Activated T-helper 1 cell treated with Interleukin-2 at 50 U/mL for 16 hours (primary cell): ENCODE measurements at places on chromosomes 7 and 10.

DNA sequence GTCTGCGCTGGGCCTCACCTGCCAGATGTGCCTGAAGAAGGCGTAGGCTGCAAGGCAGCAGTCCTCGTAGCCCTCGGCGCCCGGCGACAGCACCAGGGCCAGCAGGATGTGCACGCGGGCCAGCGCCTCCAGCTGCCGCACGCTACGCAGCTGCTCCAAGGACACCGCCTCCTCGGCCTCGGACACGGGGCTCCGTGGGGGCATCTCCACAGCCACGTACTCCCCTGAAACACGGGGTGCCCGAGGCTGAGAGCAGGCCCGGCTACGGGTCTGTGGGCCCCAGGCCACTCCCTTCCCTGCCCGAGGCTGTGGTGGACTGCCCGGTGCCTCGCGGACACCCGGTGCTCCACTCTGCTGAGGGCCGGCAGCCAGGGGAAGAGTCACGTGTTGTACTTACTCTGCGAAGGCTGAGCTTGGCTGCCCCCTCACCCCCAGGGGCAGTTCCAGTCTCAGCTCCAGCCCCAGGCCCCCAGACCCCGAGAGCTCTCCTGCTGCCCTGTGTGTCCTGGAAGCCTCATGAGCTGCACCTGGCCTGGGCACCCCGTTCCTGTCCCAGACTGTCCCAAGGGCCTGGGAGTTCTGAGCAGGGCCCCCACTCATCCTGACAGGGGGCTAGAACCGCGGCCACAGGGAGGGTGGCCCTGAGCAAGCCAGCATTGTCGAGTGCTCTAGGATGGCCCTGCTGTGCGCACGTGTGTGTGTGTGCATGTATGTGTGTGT is 62.8 kb downstream of the CFAP46 start:
- DNase-seq: no peak

GRCh38 chr10:115918812-115919211 is 354.2 kb downstream of the GFRA1 start:
- DNase-seq: no peak

- DNase-seq: no peak
Measured at GRCh38 chr10:28479927-28480627, 52.8 kb upstream of the WAC start.

DNA sequence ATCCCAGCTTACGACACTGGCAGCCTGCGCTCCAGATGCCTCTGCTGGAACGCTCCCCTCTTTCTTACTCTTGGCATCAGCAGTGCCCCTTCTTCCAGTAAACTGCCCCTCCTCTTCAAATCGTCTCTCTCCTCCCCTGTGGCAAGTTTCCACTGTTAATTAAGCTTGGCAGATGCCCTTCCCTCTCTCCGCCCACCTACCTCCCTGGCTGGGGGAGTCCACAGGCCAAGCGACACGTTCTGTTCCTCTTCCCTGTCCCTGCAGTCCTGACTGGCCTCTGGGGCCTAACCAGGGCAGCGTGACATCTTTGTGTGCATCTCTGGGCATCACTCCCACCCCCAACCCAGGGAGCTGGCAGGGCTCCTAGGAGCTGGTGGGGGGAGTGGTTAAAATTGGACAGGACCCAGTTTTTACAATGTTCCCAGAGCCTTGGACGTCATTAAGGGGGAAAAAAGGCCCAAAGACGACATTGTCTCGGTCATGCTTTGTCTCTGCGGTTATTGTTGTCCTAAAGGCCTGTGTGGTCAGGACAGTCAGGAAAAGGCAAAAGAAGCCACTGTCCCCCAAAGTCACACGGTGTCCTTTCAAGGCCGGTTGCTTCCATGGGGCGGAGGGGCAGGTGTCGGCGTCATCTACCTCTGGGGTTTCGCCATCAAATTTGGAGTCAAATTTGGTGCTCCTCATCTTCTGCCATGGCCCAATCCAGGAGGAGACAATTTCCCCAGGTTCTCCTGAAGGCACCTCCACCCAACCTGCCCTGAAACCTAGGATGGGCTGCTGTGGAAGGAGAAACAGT is 54.2 kb downstream of the DLG5 start:
- no peak for DNase-seq

DNA sequence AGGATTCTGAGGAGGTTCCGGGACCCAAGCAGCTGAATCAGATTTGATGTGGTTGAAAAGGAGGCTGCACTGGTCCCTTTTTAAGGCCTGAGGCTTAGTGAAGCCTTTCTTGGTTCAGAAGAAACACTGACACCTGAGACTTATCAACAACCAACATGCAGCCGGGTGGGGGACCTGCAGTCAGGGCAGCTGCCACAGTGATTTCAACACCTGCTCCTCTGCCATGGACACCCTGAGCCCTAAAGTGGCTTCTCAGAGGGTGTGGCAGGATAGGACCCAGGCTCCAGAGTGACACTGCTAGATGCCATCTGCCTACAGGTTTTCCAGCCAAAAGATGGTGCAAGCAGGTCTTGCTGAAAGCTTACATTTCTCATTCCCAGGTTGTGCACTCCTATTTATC is 99.3 kb downstream of the COL13A1 start:
- DNase-seq: no peak

- DNase-seq: no peak
Measured at GRCh38 chr7:102275123-102275703, 11.5 kb upstream of the SH2B2 start.
